Type B pancreatic cell (in vitro differentiated cells): ENCODE measurements at places on chromosomes 11 and 22. TPM values are rescaled to one million over a fixed set of nuclear protein-coding genes. Genes with fewer than 3 reads are reported as not detected.
A peak's percentile ranks its signal among the peaks of the same experiment; 100 is the strongest.

GRCh38 chr11:120917559-120918239, 106.2 kb upstream of the TBCEL start:
- H3K27ac ChIP-seq = no peak overlapping the region
- no peak for DNase-seq
- peaks cover 37% of the 10 kb centered on the region for H3K27me3 ChIP-seq
- H3K36me3 ChIP-seq = no peaks in the 10 kb centered on the region

GRCh38 chr11:36447947-36448346, 62.1 kb downstream of the TRAF6 start:
- H3K4me1 ChIP-seq = peaks cover 33% of the 10 kb centered on the region
- DNase-seq = no peak
- peaks cover 4% of the 10 kb centered on the region for H3K36me3 ChIP-seq
- H3K27ac ChIP-seq = peak overlapping the region; percentile 56
- H3K4me3 ChIP-seq = peak overlapping the region; percentile 46
- peaks cover 6% of the 10 kb centered on the region for H3K27me3 ChIP-seq

GRCh38 chr11:65555693-65556231, 2.4 kb downstream of the LTBP3 start:
- peak overlapping the region; percentile 80 for H3K4me3 ChIP-seq
- H3K27me3 ChIP-seq = peaks cover 2% of the 10 kb centered on the region
- H3K27ac ChIP-seq = peak overlapping the region; percentile 88
- peaks cover 59% of the 10 kb centered on the region for H3K4me1 ChIP-seq

OR10A2 gene
- not detected in 2 replicates for total RNA-seq

DNA sequence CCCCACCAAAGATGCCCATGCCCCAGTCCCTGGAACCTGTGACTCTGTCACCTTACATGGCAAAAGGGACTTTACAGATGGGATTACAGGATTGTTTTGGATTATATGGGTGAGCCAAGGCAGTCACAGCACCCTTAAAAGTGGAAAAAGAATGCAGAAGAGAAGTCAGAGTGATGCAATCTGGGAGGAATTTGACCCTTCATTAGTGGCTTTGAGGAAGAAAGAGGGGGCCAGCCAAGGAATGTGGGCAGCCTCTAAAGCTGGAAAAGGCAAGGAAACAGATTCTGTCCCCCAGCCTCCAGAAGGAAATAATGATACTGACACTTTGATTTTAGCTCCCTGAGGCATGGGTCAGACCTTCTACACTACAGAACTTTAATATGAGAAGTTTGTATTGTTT, 257.3 kb upstream of the ISX start:
- H3K36me3 ChIP-seq = no peaks in the 10 kb centered on the region
- H3K4me3 ChIP-seq = no peak overlapping the region
- no peak overlapping the region for H3K27ac ChIP-seq
- no peaks in the 10 kb centered on the region for H3K27me3 ChIP-seq
- H3K4me1 ChIP-seq = peaks cover 10% of the 10 kb centered on the region

GRCh38 chr11:28133146-28133545, 25.0 kb downstream of the METTL15 start:
- H3K4me1 ChIP-seq = no peaks in the 10 kb centered on the region
- H3K27ac ChIP-seq = no peak overlapping the region
- H3K27me3 ChIP-seq = no peaks in the 10 kb centered on the region
- no peak for DNase-seq

SOX10 gene
- 0.29 and 5.9 TPM in 2 replicates for total RNA-seq

SLC17A6 gene
- 2.7 and 3.4 TPM in 2 replicates for total RNA-seq

P4HA3 gene
- 0.17 and 0.34 TPM in 2 replicates for total RNA-seq

DNA sequence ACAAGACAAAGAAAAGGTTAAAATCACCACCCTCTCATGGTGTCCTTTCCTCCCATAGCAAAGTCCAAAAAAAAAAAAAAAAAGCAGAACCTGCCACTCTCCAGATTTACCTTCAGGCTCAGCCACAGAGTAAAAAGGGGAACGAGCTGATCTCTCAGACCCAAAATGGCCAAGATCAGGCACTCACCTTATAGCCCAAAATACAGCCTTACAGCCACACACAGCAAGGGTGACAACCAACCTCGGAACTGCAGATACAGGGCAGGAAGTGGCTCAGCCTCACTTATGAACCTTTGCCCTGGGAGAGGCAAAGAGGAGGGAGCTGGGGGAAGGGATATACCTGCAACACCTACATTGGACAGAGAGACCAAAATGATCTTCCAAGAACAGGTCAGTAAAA, 4.5 kb downstream of the FHIP1B start:
- H3K36me3 ChIP-seq = peaks cover 8% of the 10 kb centered on the region
- no peak for DNase-seq
- H3K27me3 ChIP-seq = no peaks in the 10 kb centered on the region
- no peak overlapping the region for H3K4me3 ChIP-seq

DNA sequence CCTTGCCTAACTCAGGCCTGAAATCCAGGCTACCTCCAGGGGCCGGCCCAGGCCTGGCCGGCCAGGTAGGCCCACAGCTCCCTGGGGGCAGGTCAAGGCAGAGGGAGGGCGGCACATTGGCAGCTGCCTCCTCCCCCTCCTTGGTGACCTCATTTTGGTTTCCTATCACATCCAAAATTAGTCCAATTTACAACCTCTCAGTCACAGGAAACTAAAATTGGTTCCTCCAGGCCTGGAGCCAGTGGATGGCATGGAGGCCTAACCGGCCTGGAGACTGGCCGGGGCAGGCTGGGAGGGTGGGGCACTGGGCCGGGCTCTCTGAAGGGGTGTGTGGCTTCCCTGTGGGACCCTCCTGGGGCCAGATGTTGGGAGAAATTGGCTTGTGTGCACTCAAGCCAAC, 35.9 kb downstream of the LRRC10B start:
- no peak overlapping the region for H3K4me3 ChIP-seq
- H3K4me1 ChIP-seq = peaks cover 38% of the 10 kb centered on the region
- no peaks in the 10 kb centered on the region for H3K36me3 ChIP-seq
- no peak overlapping the region for H3K27ac ChIP-seq
- DNase-seq = no peak

LYVE1 gene
- not detected in 2 replicates for total RNA-seq

TRMT112 gene
- 160 and 198 TPM in 2 replicates for total RNA-seq

DNA sequence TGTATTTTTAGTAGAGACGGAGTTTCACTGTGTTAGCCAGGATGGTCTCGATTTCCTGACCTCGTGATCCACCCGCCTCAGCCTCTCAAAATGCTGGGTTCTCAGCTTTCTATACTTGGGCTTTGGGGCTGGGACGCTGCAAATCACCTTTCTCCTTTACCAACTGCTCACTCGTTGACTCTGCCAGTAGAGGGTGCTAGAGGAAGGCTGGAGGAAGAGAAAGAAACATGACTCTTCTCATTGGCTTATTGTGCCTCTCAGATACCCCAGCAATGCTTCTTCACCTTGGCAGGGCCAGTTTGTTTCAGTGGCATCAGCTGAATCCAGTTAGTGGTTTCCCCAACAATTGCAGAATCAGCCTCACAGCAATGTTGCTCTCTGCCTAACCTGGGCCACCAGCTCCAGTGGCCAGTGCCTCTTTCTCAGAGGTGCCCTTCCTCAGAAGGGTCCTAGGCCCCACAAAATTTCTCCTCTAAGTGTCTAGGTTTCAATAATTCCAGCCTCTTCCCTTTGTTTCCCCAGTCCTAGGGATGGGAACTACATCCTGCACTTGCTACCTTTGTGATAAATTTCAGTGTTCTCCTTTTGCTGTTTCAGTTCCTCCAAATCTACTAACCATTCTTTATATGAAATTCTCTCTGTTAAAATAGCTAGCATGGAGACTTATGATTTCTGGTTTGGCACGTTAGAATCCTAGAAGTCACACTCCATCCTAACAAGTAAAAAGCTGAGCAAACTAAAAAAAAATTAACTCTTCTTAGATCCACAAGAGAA, 71.5 kb upstream of the VSTM5 start:
- DNase-seq = no peak
- H3K27me3 ChIP-seq = peaks cover 7% of the 10 kb centered on the region
- H3K27ac ChIP-seq = no peak overlapping the region
- no peaks in the 10 kb centered on the region for H3K4me1 ChIP-seq
- H3K4me3 ChIP-seq = no peak overlapping the region

WNT7B gene
- 14.8 and 16.4 TPM in 2 replicates for total RNA-seq

DNA sequence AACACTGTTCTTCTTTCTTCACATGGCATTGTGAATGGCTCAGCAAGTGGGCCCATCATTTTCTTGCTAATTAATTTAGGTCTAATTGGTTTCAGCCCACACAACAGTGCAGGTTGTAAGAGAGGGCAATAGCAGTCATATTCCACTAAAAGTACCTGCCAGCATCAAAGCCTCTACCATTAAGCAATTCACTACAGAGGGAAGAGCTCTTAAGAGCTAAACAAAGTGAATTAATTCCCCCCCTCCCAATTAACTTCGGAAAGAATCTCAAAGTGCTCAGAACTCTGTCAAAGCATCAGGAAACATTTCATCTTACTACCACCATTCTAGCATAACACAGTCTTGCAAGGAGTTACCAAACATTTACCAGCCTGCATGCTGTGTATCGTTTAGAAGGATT, 133.9 kb upstream of the UBASH3B start:
- H3K4me3 ChIP-seq = no peak overlapping the region
- no peak for DNase-seq
- H3K27me3 ChIP-seq = peaks cover 7% of the 10 kb centered on the region

DNA sequence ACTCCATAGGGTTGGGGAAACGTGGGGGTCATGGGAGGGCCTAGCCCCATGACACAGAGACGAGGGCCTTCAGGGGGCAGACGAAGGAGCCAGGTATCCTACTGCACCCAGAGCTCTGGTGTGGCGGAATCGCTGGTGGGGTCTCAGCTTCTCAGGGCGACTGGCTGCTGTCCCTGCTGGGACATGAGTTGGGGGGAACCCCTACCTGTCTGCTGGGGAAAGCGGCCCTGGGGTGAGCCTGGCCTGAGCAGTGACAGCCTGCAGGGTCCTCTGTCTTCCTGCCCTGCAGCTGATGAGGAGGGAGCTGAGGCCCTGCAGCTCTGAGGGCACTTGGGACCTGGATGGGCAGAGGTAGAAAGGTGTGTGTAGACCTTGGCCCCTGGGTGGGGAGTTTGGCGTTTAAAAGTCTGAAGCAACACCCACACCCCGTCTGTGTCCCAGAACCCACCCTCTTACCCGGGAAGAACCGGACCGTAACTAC, 33.6 kb upstream of the GRAMD4 start:
- no peak for DNase-seq
- no peak overlapping the region for H3K27ac ChIP-seq
- no peaks in the 10 kb centered on the region for H3K27me3 ChIP-seq
- H3K36me3 ChIP-seq = peaks cover 5% of the 10 kb centered on the region

DNA sequence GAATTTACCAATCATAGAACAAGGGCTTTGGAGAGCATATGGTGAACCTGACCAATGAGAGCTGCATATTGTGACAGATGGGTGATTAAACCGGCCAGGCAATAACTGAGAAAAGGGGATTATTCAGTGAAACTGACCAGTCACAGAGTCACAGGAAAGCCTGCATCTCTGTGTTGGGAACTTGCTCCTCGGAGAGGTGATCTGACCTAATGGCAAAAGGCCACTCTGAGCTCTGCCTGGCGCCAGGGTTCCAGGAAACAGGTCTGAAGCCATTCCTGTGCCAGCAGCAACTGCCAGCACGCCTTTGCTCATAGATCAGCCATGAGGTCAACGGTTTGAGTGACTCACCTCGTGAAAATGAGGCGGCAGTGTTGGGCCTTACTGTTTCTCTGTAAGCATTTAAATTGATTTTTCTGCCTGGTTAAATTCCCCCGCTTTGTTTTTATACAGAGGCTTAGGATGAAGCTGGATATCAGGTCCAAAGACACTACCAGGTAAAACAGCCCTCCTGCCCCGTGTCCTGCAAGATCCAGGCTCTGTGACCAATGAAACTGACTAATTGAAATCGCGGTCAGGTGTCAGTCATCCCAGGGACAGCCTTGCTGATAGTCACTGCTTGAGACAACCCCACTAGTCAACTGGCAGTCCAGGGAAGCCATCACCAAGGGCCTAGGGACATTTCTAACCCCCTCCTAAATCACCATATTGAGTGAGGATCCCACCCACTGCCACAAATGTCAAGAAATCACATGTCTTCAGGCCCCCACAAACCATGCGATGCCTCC, 35.8 kb upstream of the MYOD1 start:
- no peaks in the 10 kb centered on the region for H3K36me3 ChIP-seq
- peaks cover 43% of the 10 kb centered on the region for H3K27me3 ChIP-seq
- no peak overlapping the region for H3K4me3 ChIP-seq
- peak; percentile 34 for DNase-seq

ISX gene
- 4.0 and 9.4 TPM in 2 replicates for total RNA-seq
